ENCODE measurements at places on chromosomes 16 and 17. TPM values are rescaled to one million over a fixed set of nuclear protein-coding genes. Genes with fewer than 3 reads are reported as not detected.

CIBAR2 gene
- total RNA-seq, result not detected

CLDN7 gene
- total RNA-seq, result 0.40 TPM

ASGR2 gene
- not detected for total RNA-seq

CLDN6 gene
- total RNA-seq, result not detected

SLC2A4 gene
- 0.37 TPM for total RNA-seq

ZNF597 gene
- total RNA-seq, result 1.1 TPM

ZFP3 gene
- 0.62 TPM for total RNA-seq

NACA2 gene
- total RNA-seq, result not detected

EXOC3L1 gene
- total RNA-seq, result not detected

DPEP3 gene
- 0.19 TPM for total RNA-seq

CD300E gene
- total RNA-seq, result not detected

DNA sequence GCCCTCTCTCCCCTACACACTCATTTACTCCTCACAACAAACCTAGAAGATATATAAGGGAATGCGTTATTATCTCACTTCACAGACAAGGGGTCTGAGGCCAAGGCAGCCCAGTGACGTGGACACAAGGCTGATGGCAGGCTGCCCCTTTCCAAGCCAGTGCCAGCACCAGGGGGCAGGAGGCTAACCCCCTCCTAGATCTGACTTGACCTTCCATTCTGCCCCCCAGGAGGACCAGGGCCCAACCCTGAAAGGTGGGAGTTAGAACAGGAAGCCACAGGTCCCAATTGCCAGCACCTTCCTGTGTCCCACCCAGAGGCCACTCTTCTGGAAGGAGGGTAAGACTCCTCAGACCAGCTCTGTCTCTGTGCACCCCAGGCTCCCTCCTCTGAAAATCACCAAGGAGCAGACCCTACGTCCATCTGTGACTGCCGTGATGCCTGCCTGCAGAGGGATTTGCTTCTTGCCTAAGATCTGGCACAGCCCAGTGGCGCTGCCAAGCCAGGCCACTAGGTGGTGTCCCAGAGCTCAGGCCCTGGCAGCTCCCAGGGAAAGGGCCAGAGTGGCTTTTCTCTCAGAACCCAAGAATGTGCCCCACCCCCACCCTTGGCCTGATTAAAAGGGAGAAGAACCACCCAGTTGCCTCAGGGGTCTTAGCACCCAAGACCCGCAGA lies 42.4 kb upstream of the MRPS23 start:
- DNase-seq, result peak; percentile 86

GRCh38 chr17:69450918-69451317 lies 36.4 kb downstream of the MAP2K6 start:
- no peak for DNase-seq

GRCh38 chr16:10428433-10429168 lies 42.7 kb downstream of the ATF7IP2 start:
- DNase-seq, result no peak

GRCh38 chr17:75039238-75039637 lies 7.5 kb downstream of the ATP5PD start:
- no peak for DNase-seq

GRCh38 chr16:24855678-24856077 lies 9.9 kb downstream of the SLC5A11 start:
- DNase-seq, result no peak

GRCh38 chr16:69858191-69859104 lies 92.7 kb upstream of the CLEC18A start:
- DNase-seq, result no peak

DNA sequence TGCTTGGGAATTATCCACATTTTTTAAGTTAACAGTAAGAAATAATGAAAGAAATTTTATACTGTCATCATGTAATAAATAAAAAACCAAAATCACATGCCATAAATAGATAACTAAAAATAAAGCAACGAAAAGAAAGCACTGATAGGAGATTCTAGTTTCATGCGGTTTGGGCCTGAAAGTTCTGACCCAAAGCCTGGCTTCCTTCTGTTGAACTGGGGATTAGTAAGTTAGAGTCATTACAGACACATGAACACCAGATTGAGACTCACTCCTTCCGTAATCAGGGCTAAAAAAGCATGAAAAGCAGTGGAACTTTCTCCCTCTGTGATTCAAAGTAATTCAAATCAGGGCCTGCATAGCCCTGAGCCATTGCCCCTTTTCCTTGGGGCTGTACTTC lies 13.2 kb upstream of the SLC6A2 start:
- no peak for DNase-seq

DNA sequence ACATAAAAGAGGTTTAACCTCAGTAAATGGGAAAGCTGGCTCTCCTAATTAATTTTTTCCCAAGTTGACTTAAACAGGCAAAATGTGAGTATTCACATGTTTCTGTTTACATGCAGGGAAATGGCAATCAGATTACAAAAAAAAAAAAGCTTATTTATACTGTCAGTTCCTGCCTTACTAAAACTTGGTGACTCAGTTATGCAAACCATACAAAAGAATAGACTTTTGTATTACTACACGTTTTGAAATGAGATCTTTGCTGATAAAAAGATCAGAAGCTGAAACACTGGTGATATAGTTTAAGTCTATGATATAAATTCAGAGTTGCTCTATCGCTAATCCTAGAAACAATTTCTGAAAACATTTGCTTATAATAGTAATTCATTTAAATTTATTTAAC lies 9.4 kb upstream of the KCNJ2 start:
- no peak for DNase-seq

DNA sequence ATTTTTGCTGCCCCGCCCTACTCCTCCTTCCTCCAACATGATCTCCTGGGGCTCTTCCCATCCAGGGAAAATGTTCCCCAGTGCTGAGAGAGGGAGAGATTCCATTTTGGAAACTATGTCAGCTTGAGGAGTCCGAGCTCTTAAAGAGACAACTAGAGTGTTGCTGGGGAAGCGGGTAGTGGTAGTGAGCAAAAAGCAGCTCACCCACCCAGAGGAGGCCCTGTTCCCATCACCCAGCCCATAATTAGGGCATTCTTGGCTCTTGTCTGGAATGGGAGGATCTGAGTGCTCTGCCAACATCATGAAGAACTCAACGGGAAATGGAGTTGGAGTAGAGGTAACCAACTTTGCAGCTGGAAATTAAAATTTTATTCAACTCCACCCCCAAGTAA lies 9.1 kb upstream of the MSL1 start:
- DNase-seq, result no peak

GRCh38 chr16:85648805-85649204 lies 35.7 kb downstream of the GSE1 start:
- no peak for DNase-seq

DNA sequence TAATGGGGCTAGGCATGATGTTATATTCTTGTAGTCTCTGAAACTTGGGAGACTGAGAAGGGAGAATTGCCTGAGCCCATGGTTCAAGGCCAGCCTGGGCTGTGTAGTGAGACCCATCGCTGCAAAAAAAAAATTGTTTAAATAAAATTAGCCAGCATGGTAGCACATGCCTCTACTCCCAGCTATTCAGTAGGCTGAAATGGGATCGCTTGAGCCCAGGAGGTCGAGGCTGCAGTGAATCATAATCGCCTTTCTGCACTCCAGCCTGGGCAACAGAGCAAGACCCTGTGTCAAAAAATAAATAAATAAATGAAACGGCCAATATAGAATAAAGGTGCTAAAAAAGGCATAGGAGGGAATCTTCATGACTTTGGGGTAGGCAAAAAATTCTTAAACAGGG lies 13.9 kb upstream of the SLX4 start:
- DNase-seq, result no peak

DNA sequence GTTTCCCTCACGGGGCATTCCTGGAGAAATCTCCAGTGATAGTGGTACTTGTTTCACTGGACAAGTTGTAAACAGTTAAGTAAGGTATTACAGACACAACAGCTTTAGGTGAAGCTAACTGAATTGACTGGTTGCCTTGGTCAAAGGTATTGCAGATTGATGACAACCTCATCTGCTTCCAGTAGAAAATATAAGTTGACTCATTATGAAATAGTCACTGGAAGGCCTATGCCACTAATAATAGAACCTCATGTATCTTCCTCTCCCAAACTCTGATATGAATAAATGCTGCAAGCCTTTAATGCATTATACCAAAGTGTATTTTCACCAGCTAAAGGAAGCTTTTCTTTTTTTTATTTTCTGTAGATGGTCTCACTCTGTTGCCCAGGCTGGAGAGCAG lies 44.8 kb downstream of the GLG1 start:
- no peak for DNase-seq

- no peak for DNase-seq
Measured at GRCh38 chr16:76857402-76857801, 333.6 kb upstream of the MON1B start.

DNA sequence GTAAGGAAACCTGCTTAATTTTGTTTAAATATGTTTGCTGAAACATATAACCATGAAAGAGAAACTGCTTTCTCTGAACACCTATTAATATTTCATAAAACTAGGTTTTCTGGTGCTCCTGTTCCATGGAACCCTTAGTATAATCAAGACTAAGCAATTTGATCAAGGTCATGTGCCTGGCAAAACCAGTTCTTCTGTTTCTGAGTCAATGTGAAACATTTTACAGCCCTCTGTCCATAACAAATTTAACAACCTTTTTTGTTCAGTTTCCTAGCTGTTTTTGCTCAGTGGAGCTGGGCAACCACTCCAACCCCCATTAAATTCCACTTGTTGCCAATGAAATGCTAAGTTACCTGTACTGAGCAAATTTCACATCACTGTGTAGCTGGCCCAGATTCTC lies 344.0 kb downstream of the CA10 start:
- DNase-seq, result no peak

- no peak for DNase-seq
Measured at GRCh38 chr16:81634380-81635062, 144.6 kb upstream of the PLCG2 start.

DNA sequence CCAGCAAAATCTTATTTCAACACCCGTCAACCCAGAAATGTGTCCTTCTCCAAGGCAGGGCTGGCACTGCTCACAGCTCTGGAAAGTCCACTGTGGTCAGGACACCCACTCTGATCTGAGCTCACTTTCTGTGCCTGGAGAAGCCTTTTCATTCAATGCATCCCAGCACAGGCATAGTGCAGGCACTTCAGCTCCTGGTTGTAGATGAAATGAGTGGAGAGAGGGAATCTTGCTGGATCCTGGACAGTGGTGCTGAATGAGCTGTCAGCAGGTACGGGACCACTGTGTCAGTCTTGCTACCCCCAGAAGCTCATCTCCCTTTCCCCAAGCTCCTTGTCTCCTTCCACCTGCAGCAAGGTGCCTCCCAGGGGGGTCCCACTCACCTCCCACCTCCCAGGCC lies 86.1 kb upstream of the SALL1 start:
- DNase-seq, result no peak

- no peak for DNase-seq
Measured at GRCh38 chr17:81846743-81847689, 12.2 kb upstream of the PPP1R27 start.

DNA sequence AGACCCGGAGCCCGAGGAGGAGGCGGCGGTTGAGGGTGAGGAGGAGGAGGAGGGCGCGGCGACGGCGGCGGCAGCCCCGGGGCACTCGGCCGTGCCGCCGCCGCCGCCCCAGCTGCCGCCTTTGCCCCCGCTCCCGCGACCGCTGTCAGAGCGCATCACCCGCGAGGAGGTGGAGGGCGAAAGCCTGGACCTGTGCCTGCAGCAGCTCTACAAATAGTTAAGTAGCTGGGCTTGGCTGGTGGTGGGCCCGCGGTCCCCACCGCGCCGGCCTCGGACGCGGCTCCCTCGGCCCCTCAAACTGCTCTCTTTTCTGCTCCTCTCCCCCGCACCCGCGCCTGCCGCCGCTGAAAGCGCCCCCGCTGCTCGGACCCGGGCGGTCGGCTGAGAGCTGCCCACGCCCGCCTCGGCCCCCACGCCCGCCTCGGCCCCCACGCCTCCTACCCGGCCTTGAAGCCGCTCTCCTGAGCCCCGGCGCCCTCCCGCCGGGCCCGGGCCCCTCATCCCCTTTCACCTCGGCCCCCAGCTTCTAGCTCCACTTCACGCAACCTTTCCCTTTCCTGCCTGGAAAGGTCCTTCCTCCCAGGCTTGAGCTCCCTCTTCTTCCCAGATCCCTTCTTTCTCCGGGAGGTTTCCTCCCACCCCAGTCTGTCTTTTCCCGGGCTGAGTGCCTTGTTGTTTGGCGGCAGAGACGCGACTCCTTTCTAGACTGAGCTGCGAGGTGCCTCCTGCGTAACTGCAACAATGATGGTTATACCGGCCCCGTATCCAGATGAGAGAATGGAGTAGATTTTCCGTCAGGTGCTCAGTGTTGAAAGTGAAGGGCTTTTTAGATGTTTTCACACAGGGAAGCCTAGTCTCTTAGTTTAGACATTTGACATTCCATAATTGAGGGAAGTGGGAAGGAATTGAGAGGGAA lies 850 bp downstream of the PPM1E start:
- DNase-seq, result peak; percentile 20

- DNase-seq, result no peak
Measured at GRCh38 chr16:13014476-13014875, 113.1 kb downstream of the SHISA9 start.

DNA sequence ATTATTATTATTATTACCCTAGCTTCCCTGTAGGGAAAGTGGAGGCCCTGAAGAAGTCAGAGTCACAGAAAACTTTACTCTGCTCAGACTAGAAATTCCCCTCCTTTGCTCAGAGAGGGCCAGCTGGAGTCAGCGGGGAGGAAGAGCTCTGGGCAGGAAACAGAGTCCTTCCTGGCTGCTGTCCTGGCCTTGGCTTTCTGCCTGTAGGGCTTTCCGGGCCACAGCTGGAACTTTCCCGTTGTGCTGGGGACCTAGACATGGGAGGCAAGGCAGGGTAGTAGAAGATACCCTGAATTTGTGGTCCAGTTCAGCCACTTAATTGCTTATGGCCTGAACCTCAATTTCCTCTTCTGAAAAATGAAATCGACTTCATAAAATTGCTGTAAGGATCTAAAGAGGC lies 14.0 kb upstream of the CCL2 start:
- DNase-seq, result no peak

GRCh38 chr17:79627184-79627765 lies 16.4 kb upstream of the RBFOX3 start:
- no peak for DNase-seq

- no peak for DNase-seq
Measured at GRCh38 chr17:17874478-17874877, 37.7 kb upstream of the SREBF1 start.

DNA sequence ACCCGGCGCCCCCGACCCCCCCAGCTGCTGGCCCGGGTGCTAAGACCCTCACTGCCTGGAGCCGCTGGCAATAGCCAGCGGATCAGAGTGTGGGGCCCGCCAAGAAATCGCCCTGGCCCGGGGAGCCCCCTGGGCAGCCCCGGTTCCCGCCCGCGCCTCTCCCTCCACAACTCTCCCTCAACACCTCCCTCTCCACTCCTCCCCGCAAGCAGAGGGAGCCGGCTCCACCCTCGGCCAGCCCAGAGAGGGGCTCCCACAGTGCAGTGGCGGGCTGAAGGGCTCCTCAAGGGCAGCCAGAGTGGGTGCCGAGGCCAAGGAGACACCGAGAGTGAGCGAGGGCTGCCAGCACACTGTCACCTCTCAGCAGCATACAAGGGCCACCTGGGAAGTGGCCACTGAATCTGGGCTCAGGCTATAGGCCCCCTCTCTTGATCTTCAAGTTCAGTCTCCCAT lies 385.5 kb downstream of the SEC14L1 start:
- no peak for DNase-seq

All from activated naive CD4-positive, alpha-beta T cell treated with anti-CD3 and anti-CD28 coated beads for 36 hours (primary cell).